PC-3 (cell line): ENCODE measurements at places on chromosomes 5 and 9.

- H3K27ac ChIP-seq: no peak overlapping the region
- DNase-seq: no peak
- no peaks in the 10 kb centered on the region for H3K27me3 ChIP-seq
Measured at GRCh38 chr5:112685931-112686330, 51.8 kb upstream of the APC start.

DNA sequence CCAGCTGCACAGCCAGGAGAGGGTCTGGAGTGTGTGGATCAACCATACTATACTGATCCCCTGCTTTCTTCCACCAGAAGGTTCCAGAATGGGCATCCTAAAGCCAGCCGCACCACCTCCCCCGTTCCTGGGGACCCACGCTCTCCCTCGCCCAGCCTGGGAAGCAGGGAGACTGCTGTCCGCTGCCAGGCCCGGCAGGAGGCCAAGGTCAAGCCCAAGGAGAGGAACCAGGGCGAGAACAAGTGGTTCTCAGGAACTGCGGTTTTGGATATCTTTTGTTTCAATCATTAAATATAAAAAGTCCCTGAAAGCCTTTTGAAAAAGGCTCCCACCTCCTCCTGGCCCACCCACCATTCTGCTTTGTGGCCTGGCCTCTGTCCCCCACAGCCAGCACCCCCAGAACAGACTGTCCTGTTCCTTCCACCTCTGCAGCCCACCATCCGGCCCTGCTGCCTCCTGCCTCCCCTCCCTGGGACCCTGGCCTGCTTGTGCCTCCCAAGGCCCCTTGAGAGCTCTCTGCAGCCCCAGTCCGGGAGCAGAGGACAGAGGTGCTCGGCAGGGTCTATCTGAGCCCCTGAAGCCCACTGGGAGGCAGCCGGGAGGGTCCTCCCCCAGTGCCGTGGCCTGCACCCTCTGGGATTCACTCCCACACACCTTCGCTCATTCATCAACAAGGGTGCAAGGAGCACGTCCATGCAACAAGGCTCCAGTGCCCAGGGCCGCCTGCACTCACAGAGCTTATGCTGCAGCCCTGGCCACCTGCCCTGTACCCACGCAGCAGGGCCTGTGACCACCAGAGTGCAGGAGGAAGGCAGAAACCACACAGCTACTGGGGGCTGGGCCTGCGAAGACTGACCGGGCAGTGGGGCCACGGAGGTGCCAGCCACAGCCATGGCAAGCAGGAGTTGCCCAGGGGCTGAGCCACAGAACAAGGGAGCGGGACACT lies 614 bp upstream of the LCN6 start:
- H3K36me3 ChIP-seq: no peaks in the 10 kb centered on the region
- H3K4me3 ChIP-seq: no peak overlapping the region
- DNase-seq: no peak
- H3K4me1 ChIP-seq: no peaks in the 10 kb centered on the region

- no peaks in the 10 kb centered on the region for H3K4me1 ChIP-seq
- no peak overlapping the region for H3K27ac ChIP-seq
- no peaks in the 10 kb centered on the region for H3K27me3 ChIP-seq
- DNase-seq: no peak
- no peak overlapping the region for H3K4me3 ChIP-seq
- no peaks in the 10 kb centered on the region for H3K36me3 ChIP-seq
Measured at GRCh38 chr5:138833726-138834480, 41.2 kb downstream of the LRRTM2 start.

DNA sequence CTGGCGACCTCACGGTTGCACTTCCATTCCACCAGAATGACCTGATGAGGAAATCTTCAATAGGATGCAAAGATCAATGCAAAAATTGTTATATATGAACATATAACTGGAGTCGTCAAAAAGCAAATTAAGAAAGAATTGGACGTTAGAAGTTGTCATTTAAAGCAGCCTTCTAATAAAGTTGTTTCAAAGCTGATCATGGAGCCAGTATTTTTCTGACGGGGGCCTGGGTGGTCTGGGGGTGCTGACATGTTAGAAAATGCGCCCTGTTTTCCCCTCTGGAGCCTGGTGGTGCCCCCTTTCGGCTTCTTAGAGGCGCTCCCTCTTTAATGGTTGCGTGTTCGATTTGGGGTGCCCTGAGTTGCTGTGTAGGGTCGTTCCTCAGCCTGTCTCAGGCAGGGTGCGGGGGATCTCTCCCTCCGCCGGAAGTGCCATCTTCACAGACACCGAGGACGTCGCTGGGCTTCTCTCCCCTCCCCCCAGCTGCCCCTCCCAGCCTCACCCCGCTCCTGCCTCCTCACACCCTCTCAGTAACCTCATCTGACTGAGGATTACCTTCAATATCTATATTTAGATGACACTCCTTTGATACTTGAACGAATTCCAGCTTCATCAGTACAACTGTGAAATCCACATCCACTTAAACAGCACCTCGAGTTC lies 18.3 kb downstream of the PTGES2 start:
- no peak for DNase-seq
- no peaks in the 10 kb centered on the region for H3K4me1 ChIP-seq
- no peak overlapping the region for H3K27ac ChIP-seq
- H3K36me3 ChIP-seq: peaks cover 9% of the 10 kb centered on the region; the same call in 1 of the 2 replicates
- no peak overlapping the region for H3K4me3 ChIP-seq

DNA sequence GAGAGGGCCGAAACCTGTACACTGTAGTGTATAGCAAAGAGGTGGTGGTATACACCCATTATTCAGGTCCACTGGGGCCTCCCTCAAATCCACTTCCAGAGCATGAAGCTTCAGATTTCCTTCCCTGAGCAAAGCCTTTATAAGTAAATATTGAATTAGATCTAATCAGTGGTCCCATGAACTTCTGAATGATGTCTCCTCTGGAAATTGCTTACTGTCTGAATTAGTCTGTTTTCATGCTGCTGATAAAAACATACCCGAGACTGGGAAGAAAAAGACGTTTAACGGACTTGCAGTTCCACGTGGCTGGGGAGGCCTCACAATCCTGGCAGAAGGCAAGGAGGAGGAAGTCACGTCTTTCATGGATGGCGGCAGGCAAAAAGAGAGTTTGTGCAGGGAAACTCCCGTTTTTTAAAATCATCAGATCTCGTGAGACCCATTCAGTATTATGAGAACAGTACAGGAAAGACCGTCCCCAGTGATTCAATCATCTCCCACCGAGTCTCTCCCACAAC lies 193.5 kb downstream of the NR3C1 start:
- peaks cover 4% of the 10 kb centered on the region; the same call in 1 of the 2 replicates for H3K4me1 ChIP-seq
- H3K27me3 ChIP-seq: no peaks in the 10 kb centered on the region
- H3K27ac ChIP-seq: no peak overlapping the region
- no peak overlapping the region for H3K4me3 ChIP-seq
- no peaks in the 10 kb centered on the region for H3K36me3 ChIP-seq

DNA sequence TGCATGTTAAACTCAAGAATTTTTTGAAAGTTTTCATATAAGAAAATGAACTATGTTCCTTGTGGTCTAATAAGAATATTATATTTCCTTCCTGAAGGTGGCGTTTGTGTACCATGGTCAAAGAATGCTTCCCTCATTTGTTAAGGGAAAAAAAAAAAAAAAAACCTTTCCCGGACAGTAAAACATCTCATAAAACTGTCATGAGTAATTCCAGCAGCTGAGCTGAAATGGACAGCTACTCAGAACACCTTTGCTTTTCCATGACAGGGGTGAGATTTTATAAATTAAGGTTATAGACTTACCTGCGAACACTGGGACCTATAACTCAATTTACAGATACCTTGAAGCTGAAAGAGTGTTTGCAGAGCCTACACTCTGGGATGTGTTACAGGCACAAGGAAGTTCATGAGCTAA lies 113.2 kb upstream of the RANBP3L start:
- peaks cover 30% of the 10 kb centered on the region for H3K4me1 ChIP-seq
- peak; percentile 88 for DNase-seq
- H3K4me3 ChIP-seq: no peak overlapping the region
- no peaks in the 10 kb centered on the region for H3K27me3 ChIP-seq
- no peak overlapping the region for H3K27ac ChIP-seq
- no peaks in the 10 kb centered on the region for H3K36me3 ChIP-seq

DNA sequence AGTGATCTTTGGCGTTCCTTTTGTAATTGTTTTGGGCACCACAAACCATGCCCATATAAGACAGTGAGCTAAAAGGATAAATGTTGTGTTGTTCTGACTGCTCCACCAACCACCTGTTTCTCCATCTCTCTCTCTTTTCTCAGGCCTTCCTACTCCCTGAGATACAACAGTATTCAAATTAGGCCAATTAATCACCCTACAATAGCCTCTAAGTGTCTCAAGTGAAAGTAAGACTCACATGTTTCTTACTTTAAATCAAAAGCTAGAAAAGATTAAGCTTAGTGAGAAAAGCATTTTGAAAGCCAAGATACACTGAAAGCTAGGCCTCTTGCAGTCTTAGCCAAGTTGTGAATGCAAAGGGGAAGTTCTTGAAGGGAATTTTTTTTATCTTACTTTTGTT lies 268.8 kb upstream of the NREP start:
- DNase-seq: no peak
- no peak overlapping the region for H3K4me3 ChIP-seq
- H3K27ac ChIP-seq: no peak overlapping the region
- no peaks in the 10 kb centered on the region for H3K36me3 ChIP-seq
- no peaks in the 10 kb centered on the region for H3K4me1 ChIP-seq
- H3K27me3 ChIP-seq: no peaks in the 10 kb centered on the region

GRCh38 chr5:129460672-129460935 lies 506 bp downstream of the ADAMTS19 start:
- H3K36me3 ChIP-seq: no peaks in the 10 kb centered on the region
- H3K4me3 ChIP-seq: peak overlapping the region; percentile 56
- no peak overlapping the region for H3K27ac ChIP-seq
- peaks cover 57% of the 10 kb centered on the region for H3K27me3 ChIP-seq
- DNase-seq: no peak

- no peak overlapping the region for H3K4me3 ChIP-seq
- no peaks in the 10 kb centered on the region for H3K4me1 ChIP-seq
- H3K27ac ChIP-seq: no peak overlapping the region
- no peaks in the 10 kb centered on the region for H3K36me3 ChIP-seq
- H3K27me3 ChIP-seq: no peaks in the 10 kb centered on the region
- DNase-seq: peak; percentile 23
Measured at GRCh38 chr5:75890546-75890945, 173.3 kb upstream of the POC5 start.

- no peak for DNase-seq
- H3K36me3 ChIP-seq: no peaks in the 10 kb centered on the region
- H3K27me3 ChIP-seq: no peaks in the 10 kb centered on the region
Measured at GRCh38 chr9:126412905-126413304, 86.3 kb downstream of the MVB12B start.

DNA sequence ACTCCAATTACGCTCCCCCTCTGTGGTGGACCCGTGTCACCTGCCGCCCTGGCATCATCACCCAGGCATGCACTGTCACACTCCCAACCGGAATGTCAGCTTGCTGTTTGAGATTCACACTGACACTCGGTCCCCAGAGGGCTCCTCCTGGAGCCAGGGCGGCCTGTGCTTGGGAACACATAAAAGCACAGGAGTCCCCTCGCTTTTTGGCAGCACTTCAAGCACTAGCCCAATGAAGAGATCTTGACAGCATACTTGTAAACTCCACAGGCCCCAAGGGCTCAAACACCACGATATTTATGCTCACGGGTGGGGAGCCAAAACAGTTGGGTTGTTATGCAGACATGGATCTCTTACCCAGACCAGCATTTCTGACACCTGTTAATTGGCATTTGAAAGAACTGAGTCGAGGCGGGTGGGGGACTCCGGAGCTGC lies 90.8 kb upstream of the EGFLAM start:
- H3K4me1 ChIP-seq: no peaks in the 10 kb centered on the region
- H3K27ac ChIP-seq: no peak overlapping the region
- DNase-seq: no peak

DNA sequence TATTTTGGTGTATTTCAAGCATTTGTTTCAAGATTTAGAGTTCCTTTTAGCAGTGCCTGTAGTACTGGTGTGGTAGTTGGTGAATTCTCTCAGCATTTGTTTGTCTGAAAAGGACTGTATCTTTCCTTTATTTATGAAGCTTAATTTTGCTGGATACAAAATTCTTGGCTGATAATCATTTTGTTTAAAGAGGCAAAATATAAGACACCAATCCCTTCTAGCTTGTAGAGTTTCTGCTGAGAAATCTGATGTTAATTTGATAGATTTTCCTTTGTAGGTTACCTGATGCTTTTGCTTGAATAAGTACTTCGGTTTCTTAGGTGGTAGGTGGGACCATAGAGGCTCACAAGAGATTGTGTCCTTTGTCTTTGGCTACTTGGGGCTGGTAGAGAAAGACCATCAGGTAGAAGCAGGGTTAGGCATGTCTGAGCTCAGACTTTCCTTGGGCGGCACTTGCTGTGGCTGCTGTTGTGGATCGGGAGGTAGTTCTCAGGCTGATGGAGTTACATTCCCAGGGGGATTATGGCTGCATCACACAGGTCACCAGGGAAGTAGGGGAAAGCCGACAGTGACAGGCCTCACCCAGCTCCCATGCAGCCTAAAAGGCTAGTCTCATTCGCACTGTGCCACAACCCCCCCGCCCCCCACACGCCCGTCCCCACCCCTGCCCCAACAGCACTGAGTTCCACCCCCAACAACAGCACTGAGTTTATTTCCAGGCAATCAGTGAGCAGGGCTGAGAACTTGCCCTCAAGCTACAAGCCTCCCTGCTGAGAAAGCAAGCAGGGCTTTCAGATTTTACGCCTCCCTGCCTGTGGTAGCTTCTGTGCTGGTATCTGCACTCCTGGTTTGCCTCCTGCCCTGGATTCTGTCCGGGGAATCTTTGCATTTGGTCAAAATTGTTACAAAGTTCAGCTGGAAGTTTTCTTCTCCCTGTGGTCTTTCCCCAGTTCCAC lies 127.1 kb upstream of the GLRA1 start:
- no peak overlapping the region for H3K27ac ChIP-seq
- H3K4me1 ChIP-seq: no peaks in the 10 kb centered on the region
- peaks cover 9% of the 10 kb centered on the region; the same call in 1 of the 2 replicates for H3K27me3 ChIP-seq
- no peaks in the 10 kb centered on the region for H3K36me3 ChIP-seq
- no peak for DNase-seq
- H3K4me3 ChIP-seq: no peak overlapping the region

DNA sequence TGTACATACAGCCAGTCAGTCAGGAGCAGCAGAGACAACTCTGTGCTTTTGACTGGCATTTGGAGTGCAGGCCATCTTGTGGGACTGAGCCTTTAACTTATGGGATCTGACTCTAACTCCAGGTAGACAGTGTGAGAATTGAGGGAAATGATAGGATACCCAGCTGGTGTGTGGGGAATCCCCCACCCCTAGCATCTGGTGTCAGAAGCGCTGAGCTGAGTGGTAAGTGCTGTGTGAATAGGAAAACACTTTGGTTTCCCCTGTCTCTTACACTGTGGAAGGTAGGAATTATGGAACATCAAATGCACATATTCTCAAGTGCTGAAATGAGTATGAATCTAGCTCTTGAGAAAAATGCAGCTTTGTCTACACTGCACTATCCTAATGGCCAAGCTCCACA lies 43.9 kb downstream of the CCDC125 start:
- no peaks in the 10 kb centered on the region for H3K36me3 ChIP-seq
- no peak for DNase-seq
- no peaks in the 10 kb centered on the region for H3K4me1 ChIP-seq
- H3K4me3 ChIP-seq: no peak overlapping the region
- no peak overlapping the region for H3K27ac ChIP-seq

- no peaks in the 10 kb centered on the region for H3K27me3 ChIP-seq
- H3K4me1 ChIP-seq: no peaks in the 10 kb centered on the region
- no peak for DNase-seq
- no peak overlapping the region for H3K27ac ChIP-seq
Measured at GRCh38 chr9:38389313-38389712, 3.2 kb upstream of the ALDH1B1 start.
